Adrenal gland (tissue), 19 donors: ENCODE measurements at places on chromosomes 1 and 21. TPM values are rescaled to one million over a fixed set of nuclear protein-coding genes. Genes with fewer than 3 reads are reported as not detected.

NBPF10 gene
- 2.2 TPM for total RNA-seq

C1orf210 gene
- total RNA-seq: not detected

IGSF9 gene
- total RNA-seq: not detected

KCNQ4 gene
- total RNA-seq: 0.29 TPM

CATSPERE gene
- total RNA-seq: 1.1 TPM

- DNase-seq: no peak
- H3K27me3 ChIP-seq: no peaks in the 10 kb centered on the region
- H3K36me3 ChIP-seq: no peaks in the 10 kb centered on the region
Observed at GRCh38 chr1:78911956-78912880, 94.3 kb downstream of the ADGRL4 start.

- H3K4me1 ChIP-seq: no peaks in the 10 kb centered on the region
- no peaks in the 10 kb centered on the region for H3K36me3 ChIP-seq
- no peaks in the 10 kb centered on the region for H3K27me3 ChIP-seq
- no peak overlapping the region for H3K4me3 ChIP-seq
Observed at GRCh38 chr1:29953961-29954360, 717.6 kb downstream of the PTPRU start.

DNA sequence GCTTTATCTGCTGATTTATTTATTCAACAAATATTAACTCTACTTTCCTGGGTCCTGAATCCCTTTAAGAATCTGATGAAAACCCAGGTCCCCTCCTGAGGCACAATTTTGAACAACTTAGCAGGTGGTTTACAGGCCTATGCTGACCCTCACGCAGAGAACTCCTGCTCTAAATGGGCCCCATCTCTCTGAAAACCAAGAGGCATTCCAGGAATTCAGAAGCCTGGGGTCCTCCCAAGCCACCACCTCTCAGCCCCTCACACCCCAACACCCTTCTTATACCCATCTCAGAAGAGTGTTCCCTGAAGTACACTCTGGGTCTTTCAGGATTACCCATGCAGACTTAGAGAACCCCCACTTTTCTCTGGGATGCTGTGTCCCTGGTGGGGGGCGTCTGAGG, 34.5 kb downstream of the LHX4 start:
- DNase-seq: peak; percentile 7
- no peak overlapping the region for H3K4me3 ChIP-seq
- H3K27me3 ChIP-seq: peaks cover 5% of the 10 kb centered on the region
- H3K4me1 ChIP-seq: no peaks in the 10 kb centered on the region
- no peak overlapping the region for H3K27ac ChIP-seq

DNA sequence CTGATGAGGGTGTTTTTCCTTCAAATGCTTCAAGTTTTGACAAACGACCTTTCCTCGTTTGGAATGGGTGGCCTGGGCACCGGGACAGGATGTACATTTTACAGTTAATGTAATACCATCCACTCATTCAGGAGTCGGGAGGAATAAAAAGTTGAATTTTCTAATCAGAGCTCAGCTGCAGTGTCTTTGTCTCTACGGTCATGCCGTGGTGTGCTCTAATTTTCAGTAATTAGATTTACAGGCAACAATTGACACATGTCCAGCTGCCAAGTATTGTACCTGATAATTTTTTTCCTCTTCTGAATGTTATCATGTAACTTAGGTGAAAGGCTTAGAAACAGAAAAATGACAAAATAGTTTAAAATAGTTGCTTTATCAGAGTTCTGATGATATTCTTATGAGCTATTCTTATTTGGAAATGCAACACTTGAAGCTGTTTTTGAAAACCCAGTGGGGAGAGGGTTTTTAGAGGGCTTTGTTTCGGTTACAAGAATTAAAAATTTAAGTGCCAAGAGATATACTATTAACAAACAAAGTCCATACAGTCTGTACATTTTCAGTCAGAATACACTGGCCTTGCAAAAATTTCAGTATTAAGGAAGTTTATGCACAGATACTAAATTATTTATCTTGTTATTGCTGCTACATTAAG, 1.0 kb downstream of the CDKN2C start:
- peak overlapping the region; percentile 95 for H3K4me3 ChIP-seq
- no peak for DNase-seq
- H3K27ac ChIP-seq: peak overlapping the region; percentile 96
- H3K4me1 ChIP-seq: peaks cover 39% of the 10 kb centered on the region
- H3K36me3 ChIP-seq: no peaks in the 10 kb centered on the region
- no peaks in the 10 kb centered on the region for H3K27me3 ChIP-seq

DNA sequence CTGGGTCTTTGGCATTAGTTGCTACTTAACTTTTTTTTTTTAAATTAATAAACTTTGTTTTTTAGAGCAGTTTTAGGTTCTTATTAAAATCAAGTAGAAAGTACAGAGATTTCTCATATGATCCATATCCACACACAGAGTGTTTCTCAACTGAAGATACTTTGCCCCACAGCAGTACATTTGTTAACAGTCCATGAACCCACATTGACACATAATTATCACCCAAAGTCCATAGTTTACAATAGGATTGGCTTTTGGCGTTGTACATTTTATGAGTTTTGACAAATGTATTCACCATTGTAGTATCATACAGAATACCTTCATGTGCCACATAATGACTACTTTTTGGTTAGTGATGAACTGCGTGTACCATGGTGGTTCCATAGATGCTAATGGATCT, 106.8 kb downstream of the ADGRL2 start:
- DNase-seq: no peak
- no peaks in the 10 kb centered on the region for H3K27me3 ChIP-seq
- H3K4me3 ChIP-seq: no peak overlapping the region
- no peaks in the 10 kb centered on the region for H3K36me3 ChIP-seq

DNA sequence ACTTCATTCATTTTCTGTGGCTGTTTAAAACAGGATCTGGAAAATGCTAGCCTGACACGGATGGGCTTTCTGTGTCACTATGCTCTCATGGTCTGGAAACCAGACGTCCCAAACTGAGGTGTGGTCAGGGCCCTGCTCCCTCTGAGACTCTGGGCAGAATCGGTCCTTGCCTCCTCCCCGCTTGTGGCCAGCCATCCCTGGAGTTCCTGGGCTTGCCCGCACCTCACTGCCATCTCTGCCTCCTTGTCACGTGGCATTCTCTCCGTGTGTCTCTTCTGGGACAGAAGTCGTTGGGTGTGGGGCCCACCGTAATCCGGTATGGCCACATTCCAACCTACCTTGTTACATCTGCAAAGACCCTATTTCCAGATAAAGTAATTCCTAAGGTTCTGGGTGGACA, 10.1 kb upstream of the ACTRT2 start:
- no peak overlapping the region for H3K4me3 ChIP-seq
- H3K27me3 ChIP-seq: peaks cover 28% of the 10 kb centered on the region
- H3K27ac ChIP-seq: no peak overlapping the region
- H3K4me1 ChIP-seq: no peaks in the 10 kb centered on the region
- no peak for DNase-seq
- no peaks in the 10 kb centered on the region for H3K36me3 ChIP-seq

- H3K27ac ChIP-seq: no peak overlapping the region
- no peak overlapping the region for H3K4me3 ChIP-seq
- no peak for DNase-seq
- H3K4me1 ChIP-seq: no peaks in the 10 kb centered on the region
Observed at GRCh38 chr1:31153423-31153822, 86.3 kb downstream of the NKAIN1 start.

DNA sequence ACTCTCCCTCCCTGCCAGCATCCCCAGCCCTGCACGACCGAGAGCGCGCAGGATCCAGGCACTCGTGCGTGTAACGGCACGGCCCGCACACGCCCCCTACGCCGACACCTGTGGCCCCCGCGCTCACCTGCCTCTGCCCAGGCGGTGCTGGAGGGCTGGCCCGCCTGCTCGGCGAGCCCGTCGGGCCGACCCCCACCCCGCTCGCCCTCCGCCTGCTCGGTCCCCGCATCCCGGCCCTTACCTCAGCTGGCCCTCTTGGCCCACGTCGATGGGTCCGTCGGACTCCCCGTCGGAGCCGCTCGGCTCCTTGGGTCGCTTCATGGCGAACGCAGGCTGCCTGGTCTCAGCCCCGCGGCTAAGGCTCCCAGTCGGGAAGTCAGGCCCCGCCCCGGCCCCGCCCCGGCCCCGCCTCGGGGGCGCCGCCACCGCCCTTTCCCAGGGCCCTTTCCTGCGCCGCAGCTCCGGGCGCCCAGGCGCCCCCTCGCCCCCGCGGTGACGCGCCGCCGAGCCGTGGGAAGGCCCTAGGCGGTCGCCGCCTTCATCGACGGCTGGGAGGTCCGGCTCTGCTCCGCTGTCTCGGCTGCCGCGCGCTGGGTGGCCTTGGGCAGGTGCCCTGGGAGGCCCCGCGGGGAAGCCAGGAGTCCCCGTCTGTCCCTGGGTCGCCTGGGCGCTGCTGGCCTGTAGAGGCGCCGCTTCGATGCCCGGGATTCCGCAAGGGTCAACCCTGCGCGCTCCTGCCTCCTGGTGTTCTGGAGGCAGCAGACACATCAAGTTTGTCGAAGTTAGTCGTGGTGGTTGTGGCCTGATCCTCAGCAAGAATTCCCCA, at the start of gene HEYL:
Gene HEYL, minus strand, starts transcription at position 339 of the 826 bp plus-strand sequence. Its CDS starts 18 bp downstream, at position 321.
- H3K36me3 ChIP-seq: no peaks in the 10 kb centered on the region
- no peak within 1 kb of the TSS for H3K4me3 ChIP-seq
- H3K27ac ChIP-seq: peak within 1 kb of the TSS; percentile 90

DNA sequence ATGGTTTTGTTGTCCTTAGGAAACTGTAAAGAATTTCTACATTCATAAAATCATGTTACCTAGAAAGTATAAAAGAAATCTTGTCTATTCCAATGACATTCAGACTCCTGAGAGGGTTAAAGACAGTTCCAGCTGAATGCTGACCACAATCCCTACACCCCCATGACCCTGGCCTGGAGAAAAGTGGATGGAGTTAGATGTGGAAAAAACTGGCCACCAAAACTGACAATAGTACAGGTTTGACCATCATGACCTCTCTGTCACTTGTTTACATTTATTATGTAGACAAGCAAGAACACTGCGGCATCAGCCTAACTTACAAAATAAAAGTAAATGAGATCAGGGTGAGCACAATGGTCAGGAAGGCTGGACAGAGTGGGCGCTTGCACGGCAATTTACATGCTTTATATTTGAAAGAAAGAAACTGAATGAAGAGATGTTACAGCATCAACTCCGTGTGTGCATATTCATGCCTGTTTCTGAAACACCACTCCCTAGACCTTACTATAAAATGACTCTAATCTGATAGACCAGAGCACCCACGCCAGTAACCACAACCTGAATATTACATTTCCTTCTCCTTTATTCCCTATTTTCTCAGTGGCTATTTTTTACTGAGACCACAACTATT, 116.0 kb downstream of the ESRRG start:
- no peaks in the 10 kb centered on the region for H3K4me1 ChIP-seq
- DNase-seq: no peak
- H3K4me3 ChIP-seq: no peak overlapping the region
- no peaks in the 10 kb centered on the region for H3K27me3 ChIP-seq

- no peaks in the 10 kb centered on the region for H3K27me3 ChIP-seq
- no peaks in the 10 kb centered on the region for H3K36me3 ChIP-seq
- no peak overlapping the region for H3K27ac ChIP-seq
- no peak overlapping the region for H3K4me3 ChIP-seq
- H3K4me1 ChIP-seq: peaks cover 46% of the 10 kb centered on the region
- DNase-seq: peak; percentile 54
Observed at GRCh38 chr1:168081373-168082007, 55.2 kb downstream of the GPR161 start.

DNA sequence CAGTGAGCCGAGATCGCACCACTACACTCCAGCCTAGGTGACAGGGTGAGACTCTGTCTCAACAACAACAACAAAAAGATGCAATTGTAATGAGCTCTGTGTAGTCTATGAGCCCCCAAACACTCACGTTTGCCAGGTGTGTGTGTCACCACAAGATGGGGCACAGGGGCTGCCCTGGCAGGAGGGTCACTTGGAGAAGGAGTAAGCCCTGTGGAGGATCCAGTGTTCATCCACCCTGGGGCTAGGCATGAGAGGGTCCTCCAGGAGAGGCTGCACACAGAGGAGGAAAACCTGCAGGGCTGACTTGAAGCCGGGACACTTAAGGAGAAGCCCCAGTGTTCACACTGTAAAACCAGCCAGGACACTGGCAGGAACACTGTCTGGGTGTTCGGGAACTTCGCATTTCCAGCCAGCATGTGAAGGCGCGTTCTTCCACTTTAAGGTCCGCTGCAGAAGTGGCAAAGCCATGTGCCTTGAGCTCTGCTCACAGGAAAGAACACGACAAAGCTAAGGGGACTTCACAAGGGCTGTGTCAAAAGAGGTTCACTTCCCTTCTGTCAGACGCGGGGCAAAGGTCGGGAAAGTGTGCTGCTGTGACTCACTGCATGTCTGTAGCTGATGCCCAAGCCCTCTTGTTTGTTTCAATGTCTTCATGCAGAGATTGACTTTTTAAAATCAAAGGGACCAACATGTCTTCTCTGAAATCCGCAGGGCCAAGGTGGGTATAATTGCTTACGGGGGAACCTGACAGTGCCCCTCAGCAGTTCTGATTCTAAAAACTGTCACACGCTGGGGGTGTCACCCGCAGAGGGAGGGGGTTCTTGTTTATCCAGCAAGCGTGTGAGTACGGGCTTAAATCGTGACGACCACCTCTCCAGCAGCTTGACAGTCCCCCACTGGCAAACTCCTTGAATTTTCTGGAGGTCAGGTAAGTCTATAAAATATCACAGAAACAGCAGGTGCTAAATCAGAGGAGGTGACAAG, 102.8 kb downstream of the RIPK4 start:
- no peaks in the 10 kb centered on the region for H3K36me3 ChIP-seq
- no peak overlapping the region for H3K27ac ChIP-seq
- H3K4me1 ChIP-seq: no peaks in the 10 kb centered on the region
- peak; percentile 21 for DNase-seq
- peaks cover 4% of the 10 kb centered on the region for H3K27me3 ChIP-seq

GRCh38 chr1:155226188-155226909, 17.9 kb downstream of the MTX1 start:
- peak; percentile 88 for DNase-seq
- H3K36me3 ChIP-seq: no peaks in the 10 kb centered on the region
- no peak overlapping the region for H3K27ac ChIP-seq
- no peaks in the 10 kb centered on the region for H3K27me3 ChIP-seq

DNA sequence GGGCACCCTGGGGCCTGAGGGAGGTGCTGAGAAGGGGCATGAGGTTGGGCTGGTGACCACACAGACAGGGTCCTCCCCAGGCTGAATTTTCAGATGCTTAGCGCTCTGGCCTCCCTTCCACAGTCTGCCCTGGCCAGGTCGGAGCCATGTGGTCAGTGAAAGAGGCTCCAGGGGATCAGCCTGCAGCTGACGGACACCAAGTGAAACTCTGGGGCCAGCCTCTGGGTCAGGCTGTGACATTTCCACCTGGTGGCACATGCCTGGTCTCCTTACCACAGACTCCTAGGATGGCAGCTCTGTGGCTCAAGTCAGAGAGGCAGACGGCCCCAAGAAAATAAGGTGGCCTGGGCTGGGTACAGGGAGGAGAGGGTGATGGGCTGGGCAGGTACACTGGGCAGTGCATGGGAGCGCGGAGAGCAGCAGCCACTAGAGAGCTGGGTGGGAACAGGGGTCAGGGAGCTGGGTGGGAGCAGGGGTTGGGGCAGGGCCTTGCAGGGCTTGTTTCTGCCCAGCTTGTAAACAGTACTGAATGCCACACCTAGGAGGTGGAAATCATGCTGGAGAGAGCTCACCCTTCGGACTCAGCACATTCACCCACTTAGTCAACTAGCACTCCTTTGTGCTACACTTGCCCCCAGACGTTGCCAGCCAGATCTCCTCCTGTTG, 20.7 kb upstream of the ADARB1 start:
- no peaks in the 10 kb centered on the region for H3K27me3 ChIP-seq
- H3K36me3 ChIP-seq: no peaks in the 10 kb centered on the region
- no peak for DNase-seq
- no peak overlapping the region for H3K27ac ChIP-seq
- H3K4me3 ChIP-seq: no peak overlapping the region

- H3K36me3 ChIP-seq: no peaks in the 10 kb centered on the region
- H3K4me1 ChIP-seq: no peaks in the 10 kb centered on the region
- no peak overlapping the region for H3K27ac ChIP-seq
- no peaks in the 10 kb centered on the region for H3K27me3 ChIP-seq
Observed at GRCh38 chr1:231885209-231885854, 258.7 kb downstream of the DISC1 start.
